ENCODE measurements at places on chromosomes 3 and 15.

DNA sequence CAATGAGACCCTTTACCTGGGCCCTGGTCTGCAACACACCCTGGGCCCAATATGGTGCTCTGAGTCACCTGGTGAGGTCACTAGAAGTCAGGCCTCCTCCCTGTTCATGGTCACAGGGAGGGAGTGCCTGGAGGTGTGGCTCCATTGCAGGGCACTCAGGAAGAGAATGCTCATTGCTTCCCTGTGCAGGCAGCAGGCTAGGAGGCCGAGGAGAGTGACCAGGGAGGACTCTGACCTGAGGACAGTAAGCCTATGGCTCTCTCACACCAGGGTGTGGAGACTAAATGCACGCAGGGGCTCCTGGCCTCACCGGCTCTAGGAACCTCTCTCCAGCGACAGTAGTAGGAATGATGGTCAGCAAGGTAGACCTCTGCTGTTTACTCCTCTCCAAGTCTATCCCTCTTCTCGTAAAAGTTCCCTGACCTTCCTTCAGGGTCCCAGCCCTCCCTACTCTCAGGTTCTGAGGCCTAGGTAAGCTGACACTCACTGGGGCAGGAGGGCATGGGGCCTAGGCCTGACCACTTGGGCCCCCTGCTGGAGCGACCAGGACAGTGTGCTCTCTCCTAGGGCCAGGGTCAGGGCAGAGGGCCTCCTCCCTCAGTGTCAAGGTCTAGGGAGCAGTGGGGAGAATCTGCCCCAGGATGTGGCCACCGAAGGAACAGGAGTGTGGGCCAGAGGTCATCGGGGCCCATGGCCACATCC is 9.6 kb upstream of the SLCO2A1 start:
- peak; percentile 80 for DNase-seq

DNA sequence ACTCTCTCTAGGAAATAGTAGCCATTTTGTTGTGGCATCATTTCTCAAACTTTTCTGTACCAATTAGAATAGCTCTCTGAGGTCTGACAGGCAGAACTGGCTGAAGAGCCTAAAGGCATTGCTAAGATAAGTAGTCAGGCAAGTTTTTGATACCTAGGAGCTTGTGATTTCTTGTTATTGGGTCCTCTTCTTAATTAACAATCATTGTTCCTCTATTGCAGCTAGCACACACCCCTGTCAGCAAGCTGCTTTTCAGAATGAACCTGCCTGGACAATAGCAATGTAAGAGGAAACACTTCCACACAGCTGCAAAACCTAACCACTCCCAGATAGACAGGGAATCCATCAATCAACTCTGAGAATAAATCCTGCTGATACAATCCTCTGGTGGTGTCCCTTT is 403.9 kb upstream of the TBL1XR1 start:
- DNase-seq = no peak

DNA sequence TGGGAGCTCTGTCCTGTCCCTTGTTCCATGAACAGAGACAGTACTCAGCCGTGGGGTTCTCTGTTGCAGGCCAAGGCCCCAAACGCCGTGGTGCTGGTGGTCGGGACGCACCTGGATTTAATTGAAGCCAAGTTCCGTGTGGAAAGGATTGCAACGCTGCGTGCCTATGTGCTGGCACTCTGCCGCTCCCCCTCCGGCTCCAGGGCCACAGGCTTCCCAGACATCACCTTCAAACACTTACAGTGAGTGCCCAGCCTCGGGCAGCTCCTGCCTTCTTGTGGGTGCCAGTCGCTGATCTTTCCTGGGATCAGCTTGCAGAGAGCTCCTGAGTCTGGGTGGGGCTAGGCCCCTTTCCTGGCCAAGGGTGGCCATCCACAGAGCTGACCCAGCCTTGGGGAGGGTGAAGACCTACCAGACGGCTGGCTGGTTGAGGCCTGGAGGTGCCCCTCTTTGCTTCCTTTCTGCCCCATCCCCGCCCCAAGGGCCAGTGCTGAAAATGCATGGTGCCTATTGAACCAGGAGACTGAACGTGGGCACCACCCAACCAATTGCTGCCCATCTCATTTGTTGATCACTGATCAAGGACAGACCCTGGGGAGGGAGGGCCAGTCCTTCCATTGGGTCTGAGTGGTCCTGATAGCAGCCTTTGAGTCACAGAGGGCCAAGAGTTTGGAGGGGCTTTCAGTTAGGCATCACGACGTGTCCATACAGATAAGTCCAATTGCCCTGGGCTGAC is 106.9 kb downstream of the LRRK1 start:
- no peak for DNase-seq

DNA sequence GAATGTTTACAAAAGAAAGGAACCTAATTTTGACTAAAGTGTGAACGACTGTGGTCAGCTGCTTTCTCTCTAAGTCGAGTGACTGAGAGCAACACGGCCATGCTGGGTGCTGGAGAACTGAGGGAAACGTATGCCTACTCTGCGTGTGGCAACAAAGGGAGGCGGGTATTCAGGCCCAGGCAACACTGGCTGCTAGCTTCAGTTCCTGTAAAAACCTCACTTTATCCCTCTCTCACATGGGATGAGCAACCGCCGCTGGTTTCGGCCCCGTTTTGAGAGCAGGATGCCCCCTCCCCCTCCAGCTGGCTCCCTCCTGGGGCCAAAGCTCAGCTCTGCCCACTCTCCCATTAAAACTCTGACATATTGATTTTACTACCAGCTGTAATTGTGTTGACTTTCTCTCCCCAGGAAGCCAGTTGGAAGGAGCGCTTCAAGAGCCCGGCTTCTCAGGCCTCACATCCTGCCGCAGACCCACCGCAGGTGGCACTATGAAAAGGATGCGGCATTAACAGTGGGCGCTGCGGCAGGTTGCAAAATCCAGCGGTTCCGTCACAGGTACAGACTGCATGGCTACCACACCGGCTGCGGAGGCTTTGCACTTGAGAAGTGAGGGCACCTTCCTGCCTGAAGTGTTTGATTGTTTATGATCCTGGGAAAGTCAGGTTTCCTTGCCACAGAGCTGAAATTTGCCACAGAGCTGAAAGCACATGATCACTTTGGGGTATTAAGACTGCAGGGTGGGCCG is 12.7 kb downstream of the PLXND1 start:
- DNase-seq = peak; percentile 30

DNA sequence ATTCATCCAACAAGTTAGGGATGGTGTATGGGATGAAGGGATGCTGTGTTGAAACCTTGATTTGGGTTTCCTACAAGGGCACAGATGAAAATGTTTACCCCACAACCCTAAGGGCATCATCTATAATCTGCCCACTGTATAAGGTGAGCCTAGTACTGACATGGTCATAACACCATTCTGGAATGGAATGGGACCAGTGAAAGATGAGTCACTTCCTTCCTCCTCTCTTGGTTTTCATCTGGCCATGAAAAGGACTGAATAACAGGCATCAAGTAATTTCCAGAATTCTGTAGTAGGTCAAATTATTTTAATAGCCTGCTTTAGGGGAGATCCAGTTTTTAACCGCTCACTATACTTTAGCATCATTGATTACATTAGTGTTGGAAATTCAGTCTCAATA is 538.6 kb downstream of the NR2F2 start:
- no peak for DNase-seq

- DNase-seq = no peak
Observed at GRCh38 chr3:111932946-111933345, 45.9 kb upstream of the ABHD10 start.

DNA sequence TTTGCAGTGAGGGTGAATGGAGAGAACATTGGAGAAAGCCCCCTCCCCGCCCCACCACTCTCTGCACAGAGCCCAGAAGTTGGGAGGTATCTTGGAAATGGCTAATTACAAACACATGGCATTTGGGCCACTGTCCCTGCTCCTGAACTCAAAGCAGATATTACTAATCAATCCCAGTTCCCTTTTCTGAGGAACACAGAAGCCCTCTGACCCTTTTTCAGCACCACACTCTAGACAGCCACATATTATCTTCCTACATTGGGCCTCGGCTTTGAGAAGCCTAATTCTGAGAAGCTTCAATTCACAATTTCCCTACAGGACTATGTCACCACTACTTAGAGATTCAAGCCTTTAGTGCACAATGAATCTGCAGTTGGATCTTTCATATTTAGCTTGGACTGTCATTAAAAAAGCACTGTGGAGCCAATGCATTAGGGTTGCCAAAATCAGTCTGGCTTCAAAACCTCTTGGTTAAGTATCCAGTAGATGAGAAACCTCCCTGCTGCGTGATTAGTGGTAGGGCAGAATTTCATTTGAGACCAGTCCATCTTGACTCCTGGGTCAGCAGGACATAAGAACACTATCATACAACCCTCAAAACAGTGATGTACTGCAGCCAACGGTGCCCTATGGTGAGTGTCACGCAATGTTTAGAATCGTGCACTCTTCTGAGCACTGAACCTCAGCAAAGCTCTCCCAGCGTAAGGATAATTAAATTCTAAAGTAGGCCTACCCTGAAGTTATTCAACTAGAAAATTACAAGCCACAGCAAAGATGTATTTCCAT is 26.1 kb downstream of the MGLL start:
- DNase-seq = no peak

- peak; percentile 80 for DNase-seq
Observed at GRCh38 chr3:58560771-58561311, 16.4 kb downstream of the FAM107A start.

DNA sequence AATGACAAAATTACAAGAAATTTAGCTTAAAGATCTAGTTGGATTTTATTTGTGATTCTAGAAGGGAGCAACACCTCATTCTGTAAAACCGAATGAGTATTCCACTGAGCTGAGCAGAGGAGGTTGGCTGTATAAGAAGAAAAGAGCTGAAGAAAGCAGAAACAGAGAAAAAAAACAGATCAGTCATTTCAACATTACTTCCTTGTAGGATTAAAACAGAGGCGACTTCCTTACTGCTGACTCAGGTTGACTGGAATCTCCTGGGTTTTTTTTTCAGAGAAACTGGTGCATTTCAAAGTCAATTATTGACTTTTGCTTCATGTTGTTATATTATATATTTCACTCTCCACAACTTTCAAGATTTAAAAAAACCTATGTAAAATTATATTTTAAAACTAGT is 368.1 kb upstream of the UBE2E2 start:
- peak; percentile 32 for DNase-seq

- peak; percentile 61 for DNase-seq
Observed at GRCh38 chr3:134445636-134446035, 40.1 kb downstream of the ANAPC13 start.

DNA sequence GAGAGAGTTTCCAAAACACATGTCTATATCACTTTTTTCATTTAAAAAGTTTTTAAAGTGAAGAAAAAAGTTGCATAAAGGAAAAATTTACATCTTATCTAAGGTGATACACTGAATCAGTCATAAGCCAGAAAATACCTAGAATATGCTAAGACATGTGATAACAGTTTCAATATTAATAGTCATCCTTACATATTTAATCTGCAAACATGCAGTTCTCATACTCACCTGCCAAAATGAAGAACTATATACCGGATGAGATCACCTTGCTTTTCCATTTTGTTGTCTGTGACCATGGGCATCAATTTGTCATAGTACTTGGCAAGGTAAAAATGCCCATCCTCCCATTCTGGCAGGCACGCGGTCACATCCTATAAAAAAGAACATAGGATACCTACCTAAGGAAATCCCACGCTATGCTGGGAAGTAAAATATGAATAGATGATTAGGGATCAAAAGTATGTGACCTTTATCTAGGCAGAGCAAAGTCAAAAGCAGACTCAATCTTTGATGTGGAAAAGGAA is 37.1 kb upstream of the XRN1 start:
- no peak for DNase-seq

DNA sequence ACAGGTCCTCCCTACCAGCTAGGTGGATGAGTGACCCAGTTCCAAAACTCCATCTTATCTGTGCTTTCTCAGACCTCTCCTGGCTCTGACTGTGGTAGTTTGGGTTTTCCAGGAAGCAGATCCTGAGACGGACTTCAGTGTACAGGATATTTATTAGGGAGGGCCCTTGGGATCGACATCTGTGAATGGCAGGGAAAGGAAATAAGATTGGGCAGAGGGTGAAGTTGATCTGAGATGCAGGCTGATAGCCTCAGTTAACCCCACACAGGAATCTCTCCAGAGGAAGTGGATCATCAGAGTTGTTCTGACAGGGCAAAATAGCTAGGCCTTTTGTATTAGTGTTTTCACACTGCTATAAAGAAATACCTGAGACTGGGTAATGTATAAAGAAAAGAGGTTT is 16.7 kb upstream of the MAPK6 start:
- no peak for DNase-seq

DNA sequence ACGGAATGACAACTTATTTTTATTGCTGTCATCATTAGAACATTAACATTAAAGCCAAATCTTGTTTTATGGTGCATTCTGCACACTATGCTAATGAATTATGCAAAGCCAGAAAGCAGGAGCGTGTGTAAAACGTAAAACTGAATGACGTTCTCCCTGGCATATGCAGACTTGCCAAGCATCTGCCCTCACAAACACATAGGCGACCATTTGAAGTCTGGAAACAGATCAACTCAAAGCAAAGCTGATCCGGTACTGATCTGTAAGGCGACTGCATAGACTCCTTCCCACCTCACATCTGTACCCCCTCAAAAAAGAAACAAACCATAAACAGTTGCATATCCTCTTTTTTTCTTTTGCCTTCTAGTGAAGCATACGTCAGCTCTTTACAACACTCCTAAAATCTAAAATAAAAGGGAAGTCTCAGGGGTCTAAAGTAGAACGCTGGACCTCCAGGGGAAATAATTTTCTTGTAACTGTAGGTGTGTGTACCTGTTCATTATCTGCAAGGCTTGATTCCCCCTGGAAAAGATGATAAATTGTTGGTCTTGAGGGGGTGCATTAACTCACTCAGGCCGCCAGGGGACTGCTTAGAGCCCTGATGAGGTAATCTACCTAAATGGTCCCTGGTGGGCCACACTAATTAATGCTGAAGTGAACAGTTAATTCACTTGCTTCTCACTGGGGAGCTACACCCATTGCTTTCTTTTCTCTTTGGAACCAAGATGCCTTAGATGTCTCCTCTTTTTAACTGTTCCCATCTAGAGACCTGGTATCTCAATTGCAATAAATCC is 231.4 kb downstream of the CDIN1 start:
- no peak for DNase-seq

DNA sequence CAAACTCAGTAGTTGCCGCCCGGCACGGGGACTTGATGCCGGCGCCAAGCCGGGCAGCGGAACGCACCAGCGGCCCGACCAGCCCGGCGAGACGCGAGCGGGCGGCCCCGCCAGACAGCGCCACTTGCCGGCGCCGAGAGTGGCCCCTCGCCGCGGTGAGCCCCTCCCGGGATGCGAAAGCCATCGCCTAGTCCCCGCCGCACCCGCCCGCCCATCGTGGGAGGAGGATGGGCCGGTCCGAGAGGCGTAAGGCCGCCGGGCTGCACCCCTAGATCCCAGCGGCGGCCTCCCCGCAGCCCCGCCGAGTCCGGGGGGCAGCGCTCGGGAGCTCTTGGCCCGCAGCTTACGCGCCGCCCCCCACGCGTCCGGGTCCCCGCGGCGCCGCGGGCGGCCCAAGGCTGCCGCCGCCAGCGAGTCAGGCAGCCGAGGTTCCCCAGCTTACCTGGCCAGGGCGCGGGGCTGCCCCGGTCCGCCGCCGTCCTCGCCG is 609 bp downstream of the GOLGA8A start:
- DNase-seq = peak; percentile 2

DNA sequence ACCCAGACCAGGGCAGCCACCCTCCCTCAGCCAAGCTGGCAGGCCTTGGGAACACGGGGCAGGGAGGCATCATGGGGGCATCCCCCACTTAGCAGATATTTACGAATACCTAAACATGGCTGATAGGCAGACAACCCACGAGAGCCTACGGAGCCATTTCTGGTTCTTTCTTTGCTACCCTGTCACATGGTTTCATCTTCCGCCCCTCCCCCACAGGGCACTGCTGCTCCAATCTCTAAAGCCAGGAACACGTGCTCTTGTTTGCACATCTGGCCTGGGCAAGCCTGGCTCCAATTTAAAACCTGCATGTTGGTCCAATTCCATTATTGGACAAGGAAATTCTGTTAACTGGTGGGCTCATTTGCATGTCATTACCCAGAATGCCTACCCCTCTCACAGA is 447.4 kb upstream of the NR2F2 start:
- no peak for DNase-seq
